GM12892 (cell line): ENCODE measurements at places on chromosomes 2 and 18.

DNA sequence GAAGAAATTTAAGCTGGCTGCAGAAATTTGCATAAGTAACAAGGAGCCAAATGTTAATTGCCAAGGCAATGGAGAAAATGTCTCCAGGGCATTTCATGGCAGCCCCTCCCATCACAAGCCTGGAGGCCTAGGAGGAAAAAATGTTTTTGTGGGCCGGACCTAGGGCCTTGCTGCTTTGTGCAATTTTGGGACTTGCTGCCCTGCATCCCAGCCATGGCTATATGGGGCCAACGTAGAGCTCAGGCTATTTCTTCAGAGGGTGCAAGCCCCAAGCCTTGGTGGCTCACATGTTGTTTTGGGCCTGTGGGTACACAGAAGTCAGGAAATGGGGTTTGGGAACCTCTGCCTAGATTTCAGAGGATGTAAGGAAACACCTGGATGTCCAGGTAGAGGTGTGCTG is 57.7 kb downstream of the MOB4 start:
- no peak for DNase-seq

GRCh38 chr2:239522002-239522739 is 121.4 kb upstream of the HDAC4 start:
- no peak for DNase-seq

- no peak for DNase-seq
These were observed 995 bp upstream of the RTN4 start for GRCh38 chr2:55051026-55051866.

DNA sequence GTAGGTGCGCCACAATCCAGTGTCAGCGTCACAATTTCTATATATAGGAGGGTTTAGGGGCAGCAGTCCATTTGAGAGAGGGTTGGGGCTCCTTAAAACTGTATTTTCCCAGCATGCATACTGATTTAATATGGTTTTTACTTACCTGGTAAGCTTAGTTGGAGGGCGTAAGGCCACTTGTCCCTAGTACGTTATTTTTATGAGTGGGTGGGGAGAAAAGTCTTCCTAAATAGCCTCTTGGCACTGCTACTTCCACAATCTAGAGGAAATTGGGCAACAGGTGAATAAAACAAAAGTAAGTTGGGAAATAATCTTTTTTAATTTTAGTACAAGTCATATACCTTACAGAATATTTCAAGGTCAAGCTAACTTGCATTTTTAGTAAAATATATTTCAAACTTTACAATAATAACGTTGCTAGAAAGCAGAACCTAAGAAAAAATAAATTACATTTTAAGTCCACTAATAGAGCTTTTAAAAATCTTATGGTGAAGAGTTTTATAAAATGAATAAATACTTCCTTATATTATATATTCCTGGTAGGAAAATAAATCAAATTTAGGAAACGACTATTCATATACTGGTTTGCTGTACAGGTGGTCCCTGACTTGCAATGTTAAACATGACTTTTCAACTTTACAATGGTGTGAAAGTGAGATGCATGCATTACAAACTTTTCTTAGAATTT is 20.9 kb downstream of the DHRS9 start:
- DNase-seq = no peak

- DNase-seq = no peak
These were observed 123.7 kb downstream of the HNMT start for GRCh38 chr2:138087751-138088593.

- DNase-seq = no peak
These were observed 1.3 kb downstream of the ADI1 start for GRCh38 chr2:3517948-3518495.

- no peak for DNase-seq
These were observed 188.0 kb downstream of the CDH7 start for GRCh38 chr18:65938592-65939372.

GRCh38 chr2:168639441-168639898 is 163.0 kb upstream of the NOSTRIN start:
- DNase-seq = no peak

GRCh38 chr2:112001136-112001715 is 53.8 kb upstream of the TMEM87B start:
- DNase-seq = no peak

- no peak for DNase-seq
These were observed 117.0 kb downstream of the LAMA1 start for GRCh38 chr18:7000484-7001096.

GRCh38 chr2:182049372-182050148 is 63.9 kb downstream of the PPP1R1C start:
- no peak for DNase-seq

GRCh38 chr2:205500951-205501350 is 181.3 kb upstream of the NRP2 start:
- DNase-seq = no peak

GRCh38 chr2:168782271-168782670 is 20.2 kb upstream of the NOSTRIN start:
- DNase-seq = no peak

GRCh38 chr2:113226462-113226861 is 52.3 kb downstream of the PAX8 start:
- DNase-seq = no peak

- no peak for DNase-seq
These were observed 428.6 kb downstream of the SETBP1 start for GRCh38 chr18:45109271-45109670.

DNA sequence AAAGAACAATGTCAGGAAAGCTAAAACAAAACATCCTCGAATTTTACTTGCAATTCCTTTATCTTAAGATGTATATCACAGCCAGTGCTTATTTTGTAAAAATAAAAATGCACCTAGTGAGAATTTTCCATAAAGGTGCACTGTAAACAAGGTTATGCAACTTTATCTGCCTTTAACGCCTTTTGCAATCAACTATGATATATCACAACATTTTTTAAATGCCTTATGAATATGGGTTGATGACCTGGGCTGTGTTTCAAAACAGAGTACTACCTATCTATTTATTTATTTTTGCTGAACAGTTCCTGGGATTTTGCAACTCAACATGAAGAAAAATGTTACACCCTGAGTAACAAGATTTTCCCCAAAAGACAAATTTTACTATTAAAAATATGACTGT is 869.8 kb downstream of the CPS1 start:
- DNase-seq = no peak

GRCh38 chr2:149661844-149662243 is 74.3 kb upstream of the MMADHC start:
- no peak for DNase-seq

GRCh38 chr2:153074207-153074606 is 355.8 kb downstream of the ARL6IP6 start:
- no peak for DNase-seq

DNA sequence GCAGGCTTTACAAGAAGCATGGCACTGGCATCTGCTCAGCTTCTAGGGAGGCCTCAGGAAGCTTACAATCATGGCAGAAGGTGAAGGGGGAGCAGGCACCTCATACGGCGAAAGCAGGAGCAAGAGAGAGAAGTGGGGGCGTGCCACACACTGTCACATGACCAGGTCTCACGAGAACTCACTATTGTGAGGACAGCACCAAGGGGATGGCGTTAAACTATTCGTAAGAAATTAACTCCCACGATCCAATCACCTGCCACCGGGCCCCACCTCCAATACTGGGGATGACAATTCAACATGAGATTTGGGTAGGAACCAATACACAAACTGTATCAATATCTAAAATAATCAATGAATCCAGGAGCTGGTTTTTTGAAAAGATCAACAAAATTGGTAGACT is 156.0 kb upstream of the DPP10 start:
- no peak for DNase-seq

DNA sequence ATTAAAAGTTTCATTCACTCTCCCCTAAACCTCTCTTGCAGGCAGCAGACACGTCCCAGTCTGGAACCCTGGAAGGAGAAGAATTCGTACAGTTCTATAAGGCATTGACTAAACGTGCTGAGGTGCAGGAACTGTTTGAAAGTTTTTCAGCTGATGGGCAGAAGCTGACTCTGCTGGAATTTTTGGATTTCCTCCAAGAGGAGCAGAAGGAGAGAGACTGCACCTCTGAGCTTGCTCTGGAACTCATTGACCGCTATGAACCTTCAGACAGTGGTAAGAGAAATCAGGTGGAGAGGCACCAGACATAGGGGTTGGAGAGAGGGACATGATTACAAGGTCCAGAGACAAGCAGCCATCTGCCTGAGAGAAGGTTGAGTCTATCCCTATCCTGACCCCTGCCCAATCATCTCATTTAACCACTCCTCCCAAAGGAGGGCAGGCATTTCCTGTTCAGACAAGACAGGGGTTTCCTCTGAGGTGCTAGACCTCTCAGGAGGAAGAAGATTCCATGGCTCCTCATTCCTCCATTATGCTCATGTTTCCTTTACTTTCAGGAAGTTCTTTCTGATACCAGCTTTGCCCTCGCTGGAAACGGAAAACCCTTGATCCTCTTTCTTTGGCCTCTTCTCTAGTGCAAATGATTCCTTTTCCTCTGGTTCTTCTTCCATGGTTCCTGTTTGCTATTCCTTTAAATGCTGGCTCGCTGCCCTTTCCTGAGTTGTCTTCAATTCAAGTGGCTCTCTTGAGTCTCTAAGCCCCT is 15.1 kb downstream of the PLCD4 start:
- no peak for DNase-seq

GRCh38 chr2:164053021-164053420 is 317.2 kb upstream of the FIGN start:
- no peak for DNase-seq

GRCh38 chr2:187991389-187991788 is 300.3 kb upstream of the GULP1 start:
- no peak for DNase-seq

GRCh38 chr2:38430597-38431207 is 53.6 kb upstream of the ATL2 start:
- DNase-seq = no peak

GRCh38 chr2:134452042-134452733 is 198.3 kb downstream of the MGAT5 start:
- no peak for DNase-seq

DNA sequence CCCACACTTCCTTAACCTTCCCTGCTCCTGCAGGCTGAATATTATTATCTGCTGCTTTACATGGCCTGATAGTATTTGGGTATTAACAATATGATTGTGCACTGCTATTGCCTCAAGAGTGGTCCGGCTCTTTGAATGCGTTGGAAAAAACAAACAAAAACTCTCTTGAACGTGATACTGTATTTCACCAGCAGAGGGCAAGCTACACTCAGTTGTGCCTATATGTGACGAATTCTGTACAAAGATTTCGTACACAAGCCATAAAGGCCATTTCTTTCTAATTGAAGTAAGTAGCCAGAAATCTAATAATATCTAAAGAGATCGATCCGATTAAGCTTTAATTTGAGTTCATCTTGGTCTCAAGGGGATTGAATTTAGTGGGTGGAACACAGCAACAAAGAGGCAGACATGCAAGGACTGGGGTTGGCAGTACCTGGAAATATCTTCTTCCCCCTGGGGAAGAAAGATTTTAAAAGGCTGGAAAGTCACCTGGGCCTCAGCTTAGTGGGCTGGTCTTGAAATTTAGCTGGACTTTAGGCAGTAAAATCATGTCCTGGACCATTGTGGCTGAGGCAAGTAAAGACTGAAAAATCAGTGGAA is 49.3 kb upstream of the RAB6D start:
- DNase-seq = no peak

DNA sequence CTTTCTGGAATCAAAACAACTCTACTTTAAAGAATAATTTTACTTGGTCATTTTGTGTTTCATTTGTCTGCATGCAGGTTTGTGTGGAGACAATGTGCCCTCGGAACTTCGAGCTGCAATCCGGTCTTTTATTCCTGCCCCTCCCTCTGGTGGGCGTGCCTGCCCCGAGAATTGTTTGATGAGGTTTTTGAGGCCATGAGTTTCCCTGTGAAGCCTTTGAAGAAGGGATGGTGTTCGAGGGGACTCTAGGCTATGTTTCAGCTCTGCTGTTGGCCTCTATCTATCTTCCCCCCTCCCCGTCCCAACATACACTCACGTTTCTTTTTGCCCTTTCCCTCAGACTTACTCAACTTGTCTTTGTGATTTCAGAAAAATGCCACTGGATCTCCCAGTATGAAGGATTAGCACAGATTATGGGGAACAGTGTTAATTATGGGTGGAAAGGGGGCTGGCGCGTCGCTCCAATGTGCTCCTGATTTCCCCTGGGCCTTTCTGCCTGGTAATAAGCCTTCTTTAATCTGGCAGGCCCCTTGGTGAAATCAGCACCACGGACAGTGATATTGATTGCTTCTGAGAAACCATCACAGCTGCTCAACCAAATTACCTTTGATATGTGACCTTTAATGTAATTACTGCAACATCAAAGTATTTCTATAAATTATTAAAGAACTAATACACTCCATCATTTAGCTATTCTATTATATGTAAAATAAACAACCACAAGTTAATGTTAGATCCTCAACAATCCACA is 82.2 kb downstream of the CELF4 start:
- DNase-seq = no peak

GRCh38 chr2:168494190-168494711 is 38.2 kb downstream of the CERS6 start:
- no peak for DNase-seq

DNA sequence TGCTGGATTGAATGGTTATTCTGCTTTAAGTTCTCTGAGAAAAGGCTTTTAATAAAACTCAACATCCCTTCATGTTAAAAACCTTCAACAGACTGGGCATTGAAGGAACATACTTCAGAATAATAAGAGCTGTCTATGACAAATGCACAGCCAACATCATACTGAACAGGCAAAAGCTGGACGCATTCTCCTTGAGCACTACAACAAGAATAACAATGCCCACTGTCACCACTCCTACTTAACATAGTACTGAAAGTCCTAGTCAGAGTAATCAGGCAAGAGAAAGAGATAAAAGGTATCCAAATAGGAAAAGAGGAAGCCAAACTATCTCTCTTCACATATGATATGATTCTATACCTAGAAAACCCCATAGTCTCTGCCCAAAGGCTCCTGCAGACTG is 641.4 kb downstream of the IRS1 start:
- DNase-seq = no peak

- DNase-seq = peak; percentile 72
These were observed at the start of gene FHL2 for GRCh38 chr2:105398336-105399206. TSS of gene FHL2 (minus strand) at chr2:105399051. CDS start at chr2:105386516, 12,535 bp downstream.

DNA sequence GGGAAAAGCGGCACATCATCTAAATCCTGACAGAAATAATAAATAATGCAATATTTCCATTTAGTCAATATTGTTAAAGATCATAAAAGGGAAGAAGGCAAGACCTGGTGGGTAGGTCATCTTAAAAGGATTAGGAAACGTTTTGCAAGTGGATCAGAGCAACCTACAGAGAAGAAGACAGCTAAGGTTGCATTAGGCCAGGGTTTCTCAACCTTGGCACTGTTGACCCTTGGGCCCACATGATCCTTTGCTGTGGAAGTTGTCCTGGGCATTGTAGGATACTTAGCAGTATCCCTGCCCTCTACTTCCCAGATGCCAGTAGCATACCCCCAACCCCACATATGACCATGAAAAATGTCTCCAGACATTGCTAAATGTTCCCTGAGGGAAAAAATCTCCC is 55.0 kb downstream of the KLF7 start:
- no peak for DNase-seq
